ENCODE measurements at places on chromosomes 4 and X. TPM values are rescaled to one million over a fixed set of nuclear protein-coding genes. Genes with fewer than 3 reads are reported as not detected.

KLHL4 gene
- 1.4 TPM for total RNA-seq

PDLIM5 gene
- total RNA-seq, result 61.5 TPM

MUC7 gene
- not detected for total RNA-seq

PRKG2 gene
- 0.28 TPM for total RNA-seq

GRXCR1 gene
- total RNA-seq, result not detected

GLRA3 gene
- total RNA-seq, result not detected

GAGE12H gene
- total RNA-seq, result not detected

AFP gene
- total RNA-seq, result 0.56 TPM

MAGEA4 gene
- not detected for total RNA-seq

SCML2 gene
- 0.21 TPM for total RNA-seq

CLGN gene
- total RNA-seq, result not detected

PPP1R2C gene
- total RNA-seq, result not detected

XAGE1B gene
- not detected for total RNA-seq

FAM133A gene
- not detected for total RNA-seq

PIR gene
- 53.9 TPM for total RNA-seq

PYURF gene
- total RNA-seq, result 76.6 TPM

MGAT4D gene
- total RNA-seq, result not detected

NDST3 gene
- total RNA-seq, result not detected

MAGEA2 gene
- not detected for total RNA-seq

CXCL13 gene
- total RNA-seq, result 0.14 TPM

GLRB gene
- total RNA-seq, result 0.42 TPM

ANK2 gene
- 0.92 TPM for total RNA-seq

PCDH18 gene
- total RNA-seq, result 2.4 TPM

FTSJ1 gene
- 65.0 TPM for total RNA-seq

XAGE1A gene
- not detected for total RNA-seq

UBE2A gene
- total RNA-seq, result 28.9 TPM

SHROOM2 gene
- 13.0 TPM for total RNA-seq

TMPRSS11A gene
- 1.4 TPM for total RNA-seq

RTL9 gene
- 0.09 TPM for total RNA-seq

FAM47E gene
- total RNA-seq, result not detected

KCND1 gene
- total RNA-seq, result 0.14 TPM

NAA11 gene
- not detected for total RNA-seq

VEGFC gene
- 26.8 TPM for total RNA-seq

IGSF1 gene
- not detected for total RNA-seq

Data from airway epithelial cell (primary cell).